Fibroblast of skin of scalp (primary cell): ENCODE measurements at places on chromosomes 11 and 22.
A peak's percentile ranks its signal among the peaks of the same experiment; 100 is the strongest.

GRCh38 chr22:29030618-29031226 is 30.9 kb downstream of the C22orf31 start:
- DNase-seq: peak; percentile 70

GRCh38 chr11:69201764-69202370 is 46.1 kb downstream of the SMIM38 start:
- no peak for DNase-seq

DNA sequence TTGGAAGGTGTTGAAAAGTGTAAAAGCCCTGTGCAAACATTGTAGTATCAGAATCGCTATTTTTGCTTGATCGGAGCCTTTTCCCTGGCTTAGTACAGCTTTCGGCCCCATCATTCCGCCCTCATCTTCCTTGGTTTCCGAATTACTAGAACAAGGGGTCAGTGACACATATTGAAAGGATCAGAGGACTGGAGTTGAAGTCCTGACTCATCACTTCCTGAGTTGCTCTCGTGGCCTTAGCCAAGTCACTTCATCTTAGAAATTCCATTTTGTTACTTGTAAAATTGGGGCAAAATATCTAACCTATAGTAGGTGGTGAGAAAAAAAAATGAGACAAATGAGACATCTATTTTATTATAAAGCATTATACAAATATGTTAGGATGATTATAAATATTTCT is 375.0 kb downstream of the NTM start:
- DNase-seq: peak; percentile 43

DNA sequence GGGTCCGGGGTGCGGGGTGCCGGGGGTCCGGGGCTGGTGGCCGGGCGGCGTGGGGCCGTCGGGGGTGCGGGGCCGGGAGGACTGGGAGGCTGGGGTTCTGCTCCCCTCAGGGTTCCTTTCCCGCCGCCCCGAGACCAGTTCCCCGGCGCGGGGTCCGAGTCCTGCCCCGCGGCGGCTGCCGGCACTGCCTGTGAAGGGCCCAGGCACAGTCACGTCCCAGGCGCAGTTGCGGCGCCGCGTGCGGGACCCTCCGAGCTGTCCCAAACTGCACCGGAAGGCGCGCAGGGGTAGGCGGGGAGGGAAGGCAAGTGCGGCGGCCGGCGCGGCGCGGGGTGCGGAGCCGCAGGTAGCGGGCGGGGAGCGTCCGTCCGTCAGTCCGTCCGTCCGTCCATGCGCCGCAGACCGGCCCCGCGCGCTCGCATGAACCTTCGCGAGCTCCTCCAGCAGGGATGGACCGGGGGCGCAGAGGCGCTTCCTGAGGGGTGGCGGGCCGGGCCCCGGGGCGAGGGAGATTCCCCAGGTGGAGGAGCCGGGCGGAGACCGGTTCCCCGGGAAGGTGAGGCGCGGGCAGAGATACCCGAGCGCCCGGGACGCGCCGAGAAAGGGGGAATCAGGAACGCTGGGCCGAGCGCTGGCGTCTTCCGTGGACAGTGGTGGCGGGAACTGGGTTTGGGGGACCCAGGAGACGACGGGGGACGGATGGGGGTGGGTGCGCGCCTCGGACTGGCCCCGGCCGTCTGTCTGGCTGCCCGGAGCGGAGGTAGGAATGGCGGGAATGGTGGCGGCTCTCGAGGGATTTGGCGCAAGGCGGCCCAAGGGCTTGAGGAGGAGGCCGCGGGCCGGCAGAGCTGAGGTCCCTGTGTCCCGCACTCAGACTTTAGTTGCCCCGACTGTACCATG is 3.1 kb upstream of the ADORA2A start:
- DNase-seq: no peak

GRCh38 chr11:86184728-86185380 is 59.7 kb upstream of the EED start:
- no peak for DNase-seq

DNA sequence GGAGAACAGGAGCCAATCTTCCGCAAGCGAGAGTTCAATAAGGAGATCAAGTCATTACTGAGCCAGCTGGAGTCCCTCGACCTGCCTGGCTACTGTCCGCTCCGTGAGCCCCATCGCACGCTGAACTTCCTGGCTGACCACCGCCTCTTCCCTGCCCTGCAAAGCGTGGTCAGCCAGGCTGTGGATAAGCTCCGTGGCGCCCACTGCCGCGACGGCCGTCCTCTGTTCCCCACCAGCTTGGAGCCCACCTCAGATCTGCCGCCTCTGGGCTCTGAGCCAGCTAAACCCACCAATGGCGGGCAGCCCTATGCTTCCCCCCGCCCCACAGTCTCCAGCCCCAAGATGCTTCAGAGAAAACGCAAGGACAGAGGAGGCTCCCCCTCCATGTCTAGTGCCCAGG is 2.3 kb downstream of the CCDC116 start:
- DNase-seq: no peak

- peak; percentile 71 for DNase-seq
Measured at GRCh38 chr11:100687054-100687629, at the start of gene ARHGAP42. TSS of gene ARHGAP42 (plus strand) at chr11:100687288. CDS start at chr11:100687679, 391 bp downstream.

DNA sequence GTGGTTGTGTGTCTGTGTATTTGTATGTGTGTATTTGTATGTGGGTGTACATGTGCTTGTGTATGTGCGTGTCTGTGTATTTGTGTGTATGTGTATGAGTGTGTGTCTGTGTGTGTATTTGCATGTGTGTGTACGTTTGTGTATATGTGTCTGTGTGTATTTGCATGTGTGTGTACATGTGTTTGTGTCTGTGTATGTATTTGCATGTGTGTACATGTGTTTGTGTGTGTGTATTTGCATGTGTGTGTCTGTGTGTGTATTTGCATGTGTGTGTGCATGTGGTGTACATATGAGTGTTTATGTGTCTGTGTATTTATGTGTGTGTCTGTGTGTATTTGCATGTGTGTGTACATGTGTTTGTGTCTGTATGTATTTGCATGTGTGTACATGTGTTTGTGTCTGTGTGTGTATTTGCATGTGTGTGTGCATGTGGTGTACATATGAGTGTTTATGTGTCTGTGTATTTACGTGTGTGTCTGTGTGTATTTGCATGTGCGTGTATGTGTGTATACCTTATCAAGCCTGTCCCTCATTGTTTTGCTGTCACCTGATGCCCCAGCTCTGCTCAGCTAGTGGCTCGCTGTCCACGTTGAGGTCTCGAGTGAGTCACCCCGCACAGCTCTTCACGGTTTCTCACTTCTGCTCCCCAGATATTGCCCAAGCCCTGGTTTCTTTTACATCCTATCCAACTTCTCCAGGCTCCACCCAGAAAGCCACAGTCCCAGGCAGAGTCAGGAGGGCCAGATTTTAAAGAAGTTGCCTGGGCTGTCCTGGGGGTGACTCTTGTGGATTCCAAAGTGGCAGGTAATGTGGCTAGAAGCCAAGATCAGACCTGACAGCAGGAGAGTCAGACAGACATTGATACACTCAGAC is 15.2 kb downstream of the MB start:
- DNase-seq: peak; percentile 37

GRCh38 chr22:24905909-24906308 is 40.6 kb downstream of the LHFPL7 start:
- no peak for DNase-seq

- DNase-seq: no peak
Measured at GRCh38 chr11:121914508-121915059, 201.4 kb downstream of the BLID start.

DNA sequence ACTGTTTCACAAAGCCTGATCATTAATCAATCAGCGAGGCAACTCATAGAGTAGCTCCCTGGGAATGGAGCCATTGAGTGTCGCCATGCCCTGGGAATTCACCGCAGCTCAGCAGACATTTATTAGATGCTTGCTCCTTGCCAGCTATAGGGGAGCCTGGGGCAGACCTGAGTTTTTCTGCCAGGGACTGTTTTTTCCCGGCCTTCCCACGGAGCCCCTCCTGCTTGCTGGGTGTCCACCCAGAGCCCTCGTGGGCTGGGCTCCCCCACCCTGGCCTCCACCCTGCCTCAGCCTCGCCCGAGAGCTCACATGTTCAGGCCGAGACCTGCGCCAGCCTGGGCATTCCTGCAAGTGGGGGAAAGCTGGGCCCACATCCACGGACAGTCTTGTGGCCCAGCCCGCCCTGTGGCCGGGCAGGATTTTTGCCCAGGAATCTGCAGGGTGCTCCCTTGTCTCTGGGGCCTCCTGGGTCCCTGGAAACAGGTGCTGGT is 64.9 kb downstream of the SMIM38 start:
- no peak for DNase-seq

GRCh38 chr22:29259253-29259899 is 8.4 kb downstream of the RHBDD3 start:
- DNase-seq: no peak

GRCh38 chr22:33958741-33959140 is 38.5 kb upstream of the LARGE1 start:
- no peak for DNase-seq

- no peak for DNase-seq
Measured at GRCh38 chr22:23227380-23227779, 47.1 kb downstream of the BCR start.

DNA sequence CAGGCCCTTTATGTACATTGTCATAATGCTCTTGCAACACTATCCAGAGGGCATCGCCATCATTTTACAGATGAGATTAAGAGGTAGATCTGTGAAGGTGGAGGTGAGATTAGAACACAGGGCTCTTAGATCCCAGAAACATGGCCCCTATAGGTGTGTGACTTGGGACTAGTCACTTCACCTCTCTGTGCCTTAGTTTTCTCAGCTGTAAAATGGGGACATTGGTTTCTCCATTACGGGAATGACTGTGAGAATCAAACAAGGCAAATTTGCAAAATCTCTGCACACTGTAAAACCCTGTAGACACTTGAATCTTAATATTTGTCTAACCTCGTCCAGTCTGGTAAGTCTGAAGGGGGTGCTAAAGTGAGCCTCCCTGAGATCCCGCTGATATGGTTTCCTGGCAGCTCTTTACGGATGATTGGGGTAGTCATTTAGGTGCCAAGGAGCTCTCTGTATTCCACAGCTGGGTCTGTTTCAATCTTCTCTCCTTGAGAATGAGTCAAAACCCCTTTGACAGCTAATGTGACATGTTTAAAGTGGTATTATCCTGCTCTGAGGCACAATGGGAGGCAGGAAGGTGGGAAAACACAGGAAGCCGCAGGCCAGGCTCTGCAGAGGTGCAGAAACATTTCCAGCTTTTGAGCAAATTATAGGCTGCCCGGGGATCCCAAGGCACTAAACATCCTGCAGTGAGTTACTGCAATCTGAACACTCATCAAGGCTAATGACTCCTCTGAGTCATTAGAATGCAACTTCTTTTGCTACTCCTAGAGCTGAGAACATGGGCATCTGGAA is 140.8 kb downstream of the CCDC81 start:
- peak; percentile 89 for DNase-seq

DNA sequence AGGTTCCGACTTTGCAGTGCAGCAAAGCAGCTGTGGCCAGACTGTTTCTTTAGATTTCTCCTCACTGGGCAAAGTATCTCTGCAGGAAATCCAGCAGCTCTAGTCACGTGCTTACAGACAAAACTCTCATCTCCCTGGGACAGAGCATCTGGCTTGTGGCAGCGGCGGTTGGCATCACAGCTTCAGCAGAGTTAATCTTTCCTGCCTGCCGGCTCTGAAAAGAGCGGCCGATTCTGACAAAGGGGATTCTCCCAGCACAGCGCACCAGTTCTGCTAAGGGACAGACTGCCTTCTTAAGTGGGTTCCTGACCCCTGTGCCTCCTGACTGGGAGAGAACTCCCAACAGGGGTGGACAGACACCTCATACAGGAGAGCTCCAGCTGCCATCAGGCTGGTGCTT is 1357.3 kb upstream of the TENM4 start:
- no peak for DNase-seq

DNA sequence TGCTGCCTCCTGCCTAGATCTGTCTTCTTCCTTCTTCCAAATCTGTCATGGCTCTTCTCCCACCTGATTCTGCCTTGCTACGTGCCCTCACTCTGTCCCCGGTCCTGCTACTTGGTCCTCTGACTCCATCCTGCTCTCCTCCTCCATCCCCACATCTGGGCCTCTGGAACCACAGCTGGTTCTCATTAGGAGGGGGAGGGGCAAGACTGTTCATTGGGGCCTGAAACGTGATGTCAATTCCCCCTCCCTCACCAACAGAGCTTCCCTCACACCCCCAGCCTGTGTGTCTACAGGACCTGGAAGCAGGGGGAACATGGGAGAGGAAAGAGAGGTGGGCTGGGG is 9.1 kb downstream of the DCHS1 start:
- DNase-seq: peak; percentile 89

DNA sequence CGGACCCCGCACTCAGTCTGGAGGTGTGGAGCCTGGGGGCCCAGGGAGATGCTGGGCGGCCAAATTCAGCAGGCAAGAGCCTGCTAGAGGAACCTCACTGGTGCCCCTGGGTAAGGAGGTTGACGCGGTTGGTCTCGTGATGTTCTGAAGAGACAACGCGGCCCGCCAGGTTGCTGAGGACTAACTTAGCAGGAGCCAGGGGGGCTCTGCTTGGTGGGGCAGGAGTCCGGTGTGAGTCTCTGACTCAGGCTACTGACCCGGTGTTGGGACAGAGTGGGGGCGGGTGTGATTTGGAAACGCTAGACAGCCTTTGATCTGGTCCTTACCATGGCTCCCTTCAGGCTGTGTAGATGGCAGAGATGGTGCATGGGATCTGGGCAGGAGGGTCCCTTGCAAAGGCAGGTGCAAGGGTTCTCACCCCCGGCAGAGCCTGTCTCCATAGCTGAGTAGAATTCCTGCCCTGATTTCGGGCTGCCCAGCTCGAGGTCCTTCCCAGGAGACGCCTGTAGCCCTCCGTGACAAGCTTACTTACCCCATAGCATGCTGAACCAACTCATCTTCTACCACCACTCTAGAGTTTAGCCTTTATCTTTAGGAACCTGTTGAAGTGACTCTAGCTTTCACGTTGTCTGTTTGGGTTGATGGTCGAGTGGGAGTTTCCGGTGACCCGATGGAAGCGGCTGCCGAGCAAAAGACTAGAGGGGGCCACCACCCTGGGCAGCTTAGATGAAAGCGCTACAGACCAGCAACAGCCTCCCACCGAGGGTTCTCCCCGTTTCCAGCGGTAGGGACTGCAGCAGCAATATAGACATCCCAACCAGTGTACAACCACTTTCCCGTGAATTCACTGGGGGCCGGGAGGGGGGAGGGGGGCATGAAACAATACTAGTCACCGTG is 38.4 kb downstream of the KCNC1 start:
- DNase-seq: no peak

GRCh38 chr11:48108231-48109045 is 108.2 kb upstream of the OR4B1 start:
- DNase-seq: no peak
